Pancreas (tissue), 10 donors: ENCODE measurements at places on chromosomes 13 and 19. TPM values are rescaled to one million over a fixed set of nuclear protein-coding genes. Genes with fewer than 3 reads are reported as not detected.

The CNFN gene
- 4.0 TPM for polyA plus RNA-seq

The RASGRP4 gene
- 0.40 TPM for polyA plus RNA-seq

The CEACAM19 gene
- 27.7 TPM for polyA plus RNA-seq

The RNF225 gene
- not detected for polyA plus RNA-seq

The FFAR3 gene
- polyA plus RNA-seq = 2.7 TPM

The TJP3 gene
- 26.2 TPM for polyA plus RNA-seq

The LMTK3 gene
- 4.1 TPM for polyA plus RNA-seq

The GRK1 gene
- 0.04 TPM for polyA plus RNA-seq

The SHISA7 gene
- polyA plus RNA-seq = 0.33 TPM

The GTF2F2 gene
- 7.1 TPM for polyA plus RNA-seq
